LNCaP clone FGC (cell line): ENCODE measurements at places on chromosomes 12 and 14.

DNA sequence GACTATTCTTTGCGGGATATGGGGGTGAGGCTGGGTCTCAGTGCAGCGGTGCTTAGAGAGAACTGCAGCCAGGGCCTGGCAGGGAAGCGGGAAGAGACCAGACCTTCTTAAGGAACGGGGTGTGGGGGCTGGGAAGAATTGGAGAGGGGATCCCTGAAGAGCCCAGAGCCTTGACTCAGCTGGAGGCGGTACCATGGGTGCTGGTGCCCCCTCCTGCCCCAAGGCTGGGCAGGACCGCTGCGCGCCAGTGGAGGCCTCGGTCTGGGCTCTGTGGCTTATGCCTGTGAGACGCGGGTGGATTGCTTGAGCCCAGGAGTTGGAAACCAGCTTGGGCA lies 1.3 kb upstream of the RNU7-1 start:
- DNase-seq, result no peak

GRCh38 chr12:100718187-100718586 lies 76.4 kb upstream of the ANO4 start:
- no peak for DNase-seq

GRCh38 chr12:15443611-15444010 lies 121.3 kb downstream of the PTPRO start:
- DNase-seq, result no peak

DNA sequence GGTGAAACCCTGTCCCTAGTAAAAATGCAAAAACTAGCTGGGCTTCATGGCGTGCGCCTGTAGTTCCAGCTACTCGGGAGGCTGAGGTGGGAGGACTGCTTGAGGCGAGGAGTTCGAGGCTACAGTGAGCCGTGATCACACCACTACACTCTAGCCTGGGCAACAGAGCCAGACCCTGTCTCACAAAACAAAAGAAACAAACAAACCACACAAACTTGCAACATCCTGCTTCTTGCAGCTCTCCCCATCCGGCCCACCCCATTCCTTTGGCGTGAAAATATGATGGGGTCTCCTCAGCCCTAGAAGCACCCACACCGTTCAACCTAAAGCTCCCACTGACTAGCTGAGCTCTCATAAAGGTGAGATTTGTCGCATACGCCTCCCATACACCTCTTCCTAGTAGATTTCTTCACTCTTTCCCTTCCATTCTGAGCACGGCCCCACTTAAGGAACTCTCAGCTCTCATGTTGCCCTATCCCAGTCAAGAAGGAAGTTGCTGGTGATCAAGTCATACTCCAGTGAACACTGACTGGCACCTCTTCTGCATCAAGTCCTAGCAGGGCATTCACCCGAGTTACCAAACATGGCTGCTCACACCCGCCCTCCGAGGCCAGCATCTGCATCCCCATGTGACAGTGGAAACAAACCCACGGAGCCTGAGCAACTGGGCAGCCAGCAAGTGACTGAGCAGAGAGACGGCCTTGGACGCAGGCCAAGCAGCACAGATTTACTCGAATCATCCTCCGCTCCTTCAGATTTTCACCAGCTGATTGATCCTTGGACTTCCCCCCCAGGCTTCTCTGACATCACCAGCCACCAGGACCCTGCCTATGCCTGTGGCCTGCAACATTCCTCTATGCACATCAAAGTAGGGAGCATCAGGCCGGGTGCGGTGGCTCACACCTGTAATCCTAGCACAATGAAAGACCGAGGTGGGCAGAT lies 18.9 kb upstream of the CD27 start:
- DNase-seq, result no peak

GRCh38 chr14:52313903-52314594 lies at the start of gene PTGER2:
Gene PTGER2 (plus strand): TSS chr14:52314312. CDS start chr14:52314549, 237 bp downstream.
- no peak for DNase-seq

GRCh38 chr12:95857799-95858198 lies 953 bp upstream of the SNRPF start:
- DNase-seq, result no peak

DNA sequence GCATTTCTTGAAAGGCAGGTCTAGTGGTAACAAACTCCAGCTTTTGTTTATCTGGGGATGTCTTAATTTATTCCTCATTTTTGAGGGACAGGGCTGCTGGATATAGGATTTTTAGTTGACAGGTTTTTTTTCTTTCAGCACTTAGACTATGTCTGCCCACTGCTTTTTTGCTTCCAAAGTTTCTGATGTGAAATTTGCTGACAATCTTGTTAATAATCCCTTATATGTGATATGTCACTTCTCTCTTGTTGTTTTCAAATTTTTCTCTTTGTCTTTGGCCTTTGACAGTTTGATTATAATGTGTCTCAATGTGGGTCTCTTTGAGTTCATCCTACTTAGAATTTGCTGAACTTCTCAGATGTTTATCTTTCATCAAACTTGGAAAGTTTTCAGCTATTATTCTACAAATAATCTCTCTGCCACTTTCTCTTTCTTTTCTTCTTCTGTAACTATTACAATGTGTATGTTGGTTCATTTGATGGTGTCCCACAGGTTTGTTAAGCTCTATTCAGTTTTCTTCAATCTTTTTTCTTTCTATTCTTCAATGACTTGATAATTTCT lies 9.8 kb downstream of the ATL1 start:
- DNase-seq, result no peak

DNA sequence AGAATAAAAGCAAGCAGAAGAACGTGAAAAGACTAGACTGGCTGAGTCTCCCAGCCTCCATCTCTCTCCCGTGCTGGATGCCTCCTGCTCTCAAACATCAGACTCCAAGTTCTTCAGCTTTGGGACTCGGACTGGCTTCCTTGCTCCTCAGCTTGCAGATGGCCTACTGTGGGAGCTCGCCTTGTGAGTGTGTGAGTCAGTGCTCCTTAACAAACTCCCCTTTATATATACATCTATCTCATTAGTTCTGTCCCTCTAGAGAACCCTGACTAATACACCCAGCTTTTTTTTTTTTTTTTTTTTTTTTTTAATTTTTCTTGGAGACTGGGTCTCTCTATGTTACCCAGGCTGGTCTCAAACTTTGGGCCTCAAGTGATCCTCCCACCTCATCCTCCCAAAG lies 46.9 kb downstream of the ACTN1 start:
- no peak for DNase-seq

DNA sequence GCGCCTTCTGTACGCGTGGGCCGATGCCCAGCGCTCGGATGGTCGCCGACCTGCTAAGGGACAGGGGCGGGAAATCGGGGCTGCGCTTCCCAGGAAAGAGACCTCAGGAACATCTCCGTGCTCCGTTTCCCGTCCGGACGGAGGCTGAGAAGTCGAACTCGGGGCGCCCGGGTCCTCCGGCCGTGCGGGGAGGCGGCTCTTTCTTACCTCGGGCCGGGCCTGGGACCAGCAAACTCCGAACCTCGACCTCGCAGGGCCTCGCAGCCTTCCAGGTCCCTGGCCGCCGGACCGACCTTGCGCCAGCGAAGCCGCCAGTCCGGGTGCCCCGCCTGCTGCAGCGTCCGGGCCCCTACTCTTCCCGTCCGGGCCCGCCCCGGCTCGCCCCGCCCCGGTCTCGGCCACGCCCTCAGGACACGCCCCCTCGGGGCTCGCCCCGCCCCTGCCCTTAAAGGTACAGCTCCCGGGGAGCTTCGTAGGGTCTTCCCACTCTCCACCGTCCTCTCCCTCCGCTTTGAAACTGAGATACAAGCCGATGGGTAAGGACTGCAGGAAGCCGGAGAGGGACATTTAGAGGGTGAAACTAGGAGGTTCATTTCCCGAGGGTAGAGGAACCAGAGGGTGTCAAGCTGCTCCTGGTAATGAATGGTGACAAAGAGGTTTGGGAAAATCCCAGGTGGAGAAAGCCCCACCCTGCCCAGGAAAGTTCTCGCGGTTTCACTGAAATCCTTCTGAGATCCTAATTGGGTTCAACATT lies at the start of gene SLC8B1:
TSS of gene SLC8B1 (minus strand) at position 324 of the 754 bp plus-strand sequence. CDS start 2,231 bp downstream, outside the sequence.
- no peak for DNase-seq

GRCh38 chr12:843609-844008 lies 91.2 kb downstream of the WNK1 start:
- DNase-seq, result no peak

DNA sequence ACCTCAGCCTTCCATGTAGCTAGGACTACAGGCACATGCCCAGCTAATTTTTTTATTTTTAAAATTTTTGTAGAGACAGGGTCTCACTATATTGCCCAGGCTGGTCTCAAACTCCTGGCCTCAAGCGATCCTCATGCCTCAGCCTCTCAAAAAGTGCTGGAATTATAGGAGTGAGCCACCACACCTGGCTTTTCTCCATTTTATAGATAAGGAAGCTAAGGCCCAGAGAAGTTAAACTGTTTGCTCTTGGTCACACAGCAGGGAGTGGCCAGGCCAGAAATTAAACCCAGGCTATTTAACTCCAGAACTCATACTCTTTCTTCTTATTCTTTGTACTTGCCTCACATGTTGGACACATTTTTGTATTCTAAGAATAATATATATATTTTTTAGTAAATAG lies 16.5 kb downstream of the UBE3B start:
- no peak for DNase-seq

- DNase-seq, result no peak
These were observed 13.6 kb downstream of the TTC8 start for GRCh38 chr14:88838015-88838414.

DNA sequence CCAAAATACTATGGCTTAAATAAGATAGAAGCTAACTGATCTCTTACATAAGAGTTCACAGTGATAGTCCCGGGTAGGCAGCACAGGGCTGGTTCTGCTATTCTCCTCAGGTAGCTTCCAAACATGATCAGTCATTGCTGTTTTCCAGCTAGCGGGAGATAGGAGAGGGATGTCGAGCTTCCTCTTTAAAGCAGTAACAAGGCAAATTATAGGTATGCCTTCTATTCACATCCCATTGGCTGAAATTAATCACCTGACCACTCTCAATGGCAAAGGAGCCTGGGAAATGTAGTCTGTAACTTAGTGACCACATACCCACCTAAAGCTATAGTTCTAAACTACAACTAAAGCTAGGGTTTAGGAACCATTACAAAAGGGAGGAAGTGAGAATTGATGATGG lies 34.5 kb upstream of the VRK1 start:
- DNase-seq, result peak; percentile 54

DNA sequence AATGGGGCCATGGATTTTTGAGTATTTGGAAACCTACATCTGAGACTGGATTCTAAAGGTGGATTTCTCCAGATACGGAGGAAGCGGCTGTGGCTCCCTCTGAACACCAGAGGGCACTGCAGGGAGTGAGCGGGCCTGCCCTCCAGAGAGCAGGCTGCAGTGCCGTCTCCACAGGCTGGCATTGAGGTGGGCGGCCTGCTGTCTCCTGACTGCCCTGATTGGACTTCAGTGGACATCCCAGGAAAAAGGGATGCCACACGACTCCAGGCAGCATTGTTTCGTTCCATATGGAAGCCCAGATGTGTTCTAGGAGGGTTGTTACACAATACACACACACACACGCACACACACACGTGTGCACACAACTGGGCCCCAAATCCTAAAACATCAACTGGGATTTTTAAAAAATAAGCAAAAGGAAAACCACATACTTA lies 20.9 kb upstream of the ANO2 start:
- DNase-seq, result no peak

GRCh38 chr12:64494998-64495729 lies 43.2 kb downstream of the TBK1 start:
- DNase-seq, result no peak

GRCh38 chr12:58959639-58960300 lies 39.5 kb upstream of the LRIG3 start:
- DNase-seq, result peak; percentile 60

GRCh38 chr14:71698027-71698426 lies 234.2 kb upstream of the RGS6 start:
- DNase-seq, result no peak

DNA sequence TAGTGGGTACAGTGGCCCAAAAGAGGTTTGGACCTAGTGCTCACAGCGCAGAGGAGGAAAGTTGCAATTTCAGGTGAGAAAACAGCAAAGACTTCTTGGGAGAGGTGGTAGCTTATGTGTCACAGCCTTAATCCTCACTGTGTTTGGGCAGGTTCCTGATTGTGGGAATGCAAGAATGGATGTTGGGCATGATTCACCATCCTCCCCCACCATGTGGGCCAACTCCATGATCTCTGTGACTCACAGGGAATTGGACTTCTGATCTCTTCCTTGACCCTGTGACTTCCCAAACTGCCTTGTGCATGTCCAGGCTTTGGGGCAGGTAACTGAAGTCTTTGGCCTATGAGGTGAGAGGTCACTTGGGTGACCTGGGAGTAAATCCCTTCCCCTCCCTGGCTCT lies 1.8 kb upstream of the CHST11 start:
- DNase-seq, result no peak

GRCh38 chr12:130506844-130507243 lies 169.2 kb downstream of the PIWIL1 start:
- DNase-seq, result no peak

- no peak for DNase-seq
These were observed 270.6 kb downstream of the SLC6A15 start for GRCh38 chr12:84641940-84642545.

GRCh38 chr14:50967103-50967502 lies 22.8 kb upstream of the PYGL start:
- DNase-seq, result no peak

DNA sequence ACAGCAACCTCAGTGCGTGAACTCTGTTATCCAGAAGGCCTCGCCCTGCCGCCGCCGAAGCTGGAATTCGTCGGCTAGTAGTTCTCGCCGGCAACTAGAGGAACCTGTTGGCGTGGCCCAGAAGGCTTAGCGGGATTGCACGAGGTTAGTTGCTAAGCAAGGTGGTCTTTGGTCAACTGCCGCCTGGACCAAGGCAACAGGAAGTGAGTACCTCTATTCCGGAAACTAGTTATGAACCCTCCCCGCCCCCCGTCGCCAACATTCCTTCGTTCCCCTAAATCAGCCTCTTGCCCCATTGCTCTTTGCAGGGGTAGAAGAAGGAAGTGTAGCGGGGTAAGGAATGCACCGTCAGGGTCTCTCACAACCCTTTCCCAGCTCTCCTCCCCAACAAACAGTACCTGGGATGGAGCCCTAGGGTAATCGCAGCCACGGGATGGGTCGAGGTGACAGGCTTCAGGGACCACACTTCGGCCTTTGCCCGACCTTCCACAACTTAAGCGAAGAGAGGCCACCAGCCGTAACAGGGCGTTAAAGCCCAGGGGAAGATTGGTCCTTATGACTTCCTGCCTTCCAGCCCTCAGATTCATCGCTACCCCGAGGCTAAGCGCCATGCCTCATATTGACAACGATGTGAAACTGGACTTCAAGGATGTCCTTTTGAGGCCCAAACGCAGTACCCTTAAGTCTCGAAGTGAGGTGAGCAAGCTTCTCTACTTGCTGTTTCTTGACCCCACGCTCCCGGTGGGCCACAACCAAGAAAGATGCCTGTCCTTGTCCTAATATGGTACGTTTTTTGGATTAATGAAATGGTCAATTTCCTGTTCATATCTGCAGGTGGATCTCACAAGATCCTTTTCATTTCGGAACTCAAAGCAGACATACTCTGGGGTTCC lies at the start of gene GMPR2:
TSS of gene GMPR2 (plus strand) at position 285 of the 893 bp plus-strand sequence. CDS start at position 610, 325 bp downstream.
- DNase-seq, result no peak

- no peak for DNase-seq
These were observed 182.2 kb downstream of the CCDC59 start for GRCh38 chr12:82176026-82176425.
